Skeletal muscle cell (primary cell): ENCODE measurements at places on chromosomes 1 and 21.

DNA sequence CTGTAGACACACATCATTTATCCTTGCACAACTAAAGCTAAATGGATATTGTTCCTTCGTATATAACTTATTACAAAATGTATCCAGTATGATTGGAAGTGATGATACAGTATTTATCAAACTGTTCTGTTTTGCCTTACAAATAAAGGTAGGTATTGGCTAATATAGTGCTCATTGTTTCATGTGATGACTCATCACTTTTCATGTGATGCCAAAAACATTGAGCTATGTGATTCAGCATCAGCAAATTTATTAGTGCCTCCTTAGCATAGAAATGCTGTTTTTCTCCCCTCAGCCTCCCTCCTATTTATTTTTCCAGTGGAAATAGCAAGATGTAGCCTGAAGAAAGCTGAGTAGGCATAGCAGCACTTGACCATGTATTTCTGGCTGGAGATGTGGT, 228.6 kb upstream of the LYPLAL1 start:
- DNase-seq = peak; percentile 45

DNA sequence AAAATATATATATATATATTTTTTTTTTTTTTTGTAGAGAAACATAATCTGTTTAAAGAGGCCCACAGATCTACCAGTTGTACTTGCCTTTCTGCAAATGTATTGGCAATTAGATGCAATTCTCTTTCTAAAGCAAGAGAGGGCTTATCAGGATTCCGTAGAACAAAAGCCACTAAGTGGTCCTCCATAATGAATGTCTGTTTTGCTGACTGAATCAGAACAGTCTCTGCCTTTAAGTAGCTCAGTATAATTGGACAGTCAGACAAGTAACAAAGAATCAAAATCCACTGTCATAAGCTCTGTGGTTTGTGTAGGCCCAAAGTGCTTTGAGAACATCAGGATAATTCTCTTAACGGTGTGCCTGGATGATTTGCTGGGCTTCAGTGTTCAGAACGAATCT, 17.3 kb downstream of the SARS1 start:
- no peak for DNase-seq

DNA sequence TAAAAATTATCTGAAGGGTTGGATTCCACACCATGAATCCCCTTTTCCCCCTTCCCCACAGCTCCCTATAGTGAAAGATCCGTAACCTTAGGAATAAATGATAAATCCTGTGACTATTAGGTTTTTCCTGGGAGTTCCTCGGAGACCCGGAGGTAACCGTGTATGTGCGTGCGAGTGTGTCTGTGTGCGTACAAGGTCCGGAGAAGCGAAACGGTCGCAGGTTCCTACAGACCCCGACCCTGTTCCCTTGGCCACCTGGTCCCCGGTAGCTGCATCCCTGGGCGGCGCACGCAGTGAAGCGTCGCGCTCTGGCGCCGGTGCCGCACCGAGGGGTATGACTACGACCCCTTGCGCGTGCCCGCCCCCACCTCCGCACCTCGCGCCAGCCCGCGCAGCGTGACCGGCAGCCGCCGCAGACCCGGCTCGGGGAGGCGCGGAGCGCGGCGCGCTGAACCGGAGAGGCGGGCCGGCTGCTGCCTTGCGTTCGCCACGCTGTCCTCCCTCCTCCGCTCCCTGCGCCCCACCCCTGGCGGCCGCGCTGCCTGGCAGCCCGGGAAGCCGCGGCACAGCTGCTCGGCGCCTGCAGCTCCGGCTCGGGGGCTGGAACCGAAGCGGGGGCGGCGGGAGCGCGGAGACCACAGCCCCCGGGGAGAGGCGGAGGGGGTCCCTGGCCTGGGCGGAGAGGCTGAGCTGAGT, at the start of gene AK5:
TSS of gene AK5 (plus strand) at position 529 of the 696 bp plus-strand sequence. CDS start 295 bp downstream, outside the sequence.
- no peak for DNase-seq

- DNase-seq = no peak
Measured at GRCh38 chr1:220803401-220804201, 16.9 kb downstream of the MTARC1 start.

DNA sequence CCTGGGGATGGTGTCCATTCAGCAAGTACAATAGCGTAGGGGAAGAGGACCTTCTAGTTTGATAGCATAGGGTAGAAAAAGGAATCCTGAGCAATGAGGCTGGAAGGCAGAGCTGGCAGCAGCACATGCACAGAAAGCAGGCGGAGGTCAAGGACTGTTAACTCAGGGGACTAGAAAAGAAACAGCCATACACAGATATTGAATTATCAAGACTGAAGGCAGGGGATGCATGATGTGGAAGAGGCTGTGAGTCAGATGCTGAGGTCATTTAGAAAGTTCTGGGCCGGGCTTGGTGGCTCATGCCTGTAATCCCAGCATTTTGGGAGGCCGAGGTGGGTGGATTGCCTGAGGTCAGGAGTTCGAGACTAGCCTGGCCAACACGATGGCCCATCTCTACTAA, 65.6 kb downstream of the OPTC start:
- peak; percentile 60 for DNase-seq

- DNase-seq = no peak
Measured at GRCh38 chr1:228794173-228794572, 58.9 kb downstream of the RHOU start.

GRCh38 chr1:232319072-232319471, 310.9 kb downstream of the SIPA1L2 start:
- DNase-seq = no peak

GRCh38 chr1:1360506-1361169, 2.3 kb upstream of the MXRA8 start:
- peak; percentile 68 for DNase-seq

- no peak for DNase-seq
Measured at GRCh38 chr1:196152975-196153374, 455.3 kb downstream of the KCNT2 start.

DNA sequence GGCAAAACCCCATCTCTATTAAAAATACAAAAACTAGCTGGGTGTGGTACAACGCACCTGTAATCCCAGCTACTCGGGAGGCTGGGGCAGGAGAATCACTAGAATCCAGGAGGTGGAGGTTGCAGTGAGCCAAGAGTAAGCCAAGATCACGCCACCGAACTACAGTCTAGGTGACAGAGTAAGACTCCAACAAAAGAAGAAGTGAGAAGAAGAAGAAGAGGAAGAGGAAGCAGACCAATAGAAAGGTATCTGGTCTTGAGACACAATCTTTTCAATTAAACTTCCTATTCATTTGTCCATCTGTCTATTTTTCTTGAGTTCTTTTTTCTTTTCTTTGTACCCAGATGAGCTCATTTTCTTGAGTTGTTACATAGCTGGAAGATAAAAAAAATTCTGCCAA, 55.7 kb upstream of the ACADM start:
- DNase-seq = no peak

GRCh38 chr1:172951730-172952365, 98.9 kb downstream of the TNFSF18 start:
- DNase-seq = peak; percentile 59

DNA sequence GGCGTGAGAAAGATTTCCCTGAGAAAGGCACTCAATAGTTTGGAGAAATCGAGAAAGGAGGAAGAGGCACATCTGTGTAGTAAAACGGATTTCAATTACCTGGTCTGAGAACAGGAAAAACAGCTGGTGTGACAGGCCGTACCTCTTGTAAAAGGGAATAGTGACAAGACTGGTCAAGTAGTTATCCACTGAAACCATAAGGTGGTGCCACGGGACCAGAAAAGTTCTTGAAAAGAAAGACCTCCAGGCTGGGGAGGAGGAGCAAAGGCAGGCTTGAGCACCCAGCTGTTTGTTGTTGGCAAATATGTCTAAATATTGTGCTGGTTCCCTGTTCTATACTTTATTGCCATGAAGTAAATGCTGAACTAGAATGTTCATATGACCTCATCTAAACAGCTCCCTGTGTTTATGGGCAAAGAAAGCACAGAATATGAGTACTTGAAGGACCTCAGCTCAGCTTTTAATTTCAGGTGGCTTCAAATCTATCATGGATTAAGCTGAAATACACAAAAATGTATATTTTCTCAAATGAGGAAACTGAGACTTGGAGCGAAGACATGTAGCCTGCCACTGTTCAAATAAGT, 4.0 kb downstream of the HAO2 start:
- DNase-seq = no peak

DNA sequence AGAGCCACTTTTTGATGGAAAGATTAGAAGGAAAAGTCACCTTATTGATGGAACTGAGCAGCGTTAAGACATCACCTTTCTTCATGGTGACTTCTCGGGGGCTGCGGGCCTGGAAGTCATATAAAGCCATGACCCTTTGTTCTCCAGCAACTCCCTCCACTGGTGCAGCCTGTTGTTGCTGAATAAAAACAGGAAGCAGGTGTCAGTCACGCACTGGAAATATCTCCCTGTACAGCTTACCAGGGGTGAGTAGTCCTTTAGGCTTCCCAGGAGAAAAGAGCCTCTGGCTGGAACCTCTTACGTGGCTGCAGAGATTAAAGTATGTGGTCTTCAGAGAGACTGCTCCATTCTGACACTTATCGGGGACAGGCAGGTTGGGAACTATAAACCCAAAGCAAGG, 31.9 kb downstream of the SPTA1 start:
- DNase-seq = no peak

- no peak for DNase-seq
Measured at GRCh38 chr1:204431310-204432184, 19.9 kb upstream of the PPP1R15B start.

GRCh38 chr1:179589509-179589908, 2.1 kb upstream of the TDRD5 start:
- DNase-seq = no peak

DNA sequence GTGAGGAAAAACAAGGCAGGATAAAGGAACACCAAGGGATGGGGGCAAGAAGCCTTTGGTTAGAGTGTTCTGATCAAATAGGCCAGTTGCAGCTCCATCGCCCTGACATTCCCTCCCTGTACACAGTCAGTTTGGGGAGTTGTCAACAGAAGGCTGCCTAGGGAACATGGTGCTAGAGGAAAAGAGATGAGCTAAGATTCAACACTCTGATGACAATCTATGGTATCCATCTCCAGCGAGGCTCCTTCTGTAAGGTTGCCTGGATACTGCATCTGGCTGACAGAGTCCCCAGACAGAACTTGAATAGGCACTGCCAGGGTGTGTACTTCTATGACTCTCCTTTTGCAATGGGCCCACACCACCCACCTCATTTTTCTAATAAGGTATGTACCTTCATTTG, 11.2 kb upstream of the SLAMF9 start:
- DNase-seq = no peak

DNA sequence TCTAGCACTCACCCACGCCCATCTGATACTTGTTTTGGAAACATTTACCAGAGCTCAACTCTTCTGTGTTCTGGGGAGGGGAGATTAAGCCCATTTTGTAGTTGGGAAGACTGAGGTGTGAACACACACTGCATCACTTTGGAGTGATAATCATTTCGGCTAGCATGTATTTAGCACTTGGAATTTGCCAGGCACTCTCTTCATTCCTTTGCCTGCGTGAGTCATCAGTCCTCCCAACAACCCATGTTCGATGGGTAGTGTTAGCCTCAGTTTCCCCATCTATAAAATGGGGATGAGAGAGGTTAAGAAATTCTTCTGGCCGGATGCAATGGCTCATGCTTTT, 182.8 kb upstream of the TMEM51 start:
- no peak for DNase-seq

DNA sequence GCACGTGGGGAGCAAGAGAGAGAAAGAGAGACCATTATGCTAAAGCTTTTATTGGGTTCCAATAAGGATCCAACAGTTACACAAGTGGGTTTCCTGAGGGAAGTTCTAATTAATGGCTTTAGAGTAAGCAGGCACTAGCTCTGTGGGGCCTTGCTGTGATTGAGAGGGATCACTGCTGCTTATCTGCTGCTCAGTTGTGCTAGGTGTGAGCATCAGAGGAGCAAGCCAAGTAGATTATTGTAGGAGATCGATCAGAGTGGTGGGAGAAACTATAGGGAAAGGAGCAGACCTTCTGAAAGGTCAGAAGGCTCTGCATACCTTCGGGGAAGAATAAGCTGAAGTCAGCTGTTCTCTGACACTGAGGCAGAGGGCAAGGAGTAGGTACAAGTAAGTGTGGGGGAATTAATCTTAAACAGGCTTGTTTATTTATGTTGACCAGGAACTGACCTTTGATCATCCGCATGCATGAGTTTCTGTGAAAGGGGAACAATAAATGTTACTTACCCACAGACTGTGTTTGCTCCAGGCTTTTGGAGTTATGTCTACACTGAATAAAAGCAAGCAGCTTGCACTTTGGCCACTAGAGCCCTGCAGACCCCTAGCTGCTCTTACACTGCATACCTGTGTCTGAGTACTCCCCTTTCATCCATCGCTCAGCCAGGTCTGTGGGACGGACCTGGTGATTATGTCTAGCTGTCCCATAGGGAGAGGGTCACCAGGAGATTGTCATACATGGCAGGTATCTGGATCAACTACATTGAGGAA, 89.7 kb downstream of the TNNI3K start:
- no peak for DNase-seq

GRCh38 chr1:221334062-221334461, 407.8 kb downstream of the DUSP10 start:
- DNase-seq = no peak

- DNase-seq = no peak
Measured at GRCh38 chr1:161502641-161503393, 2.4 kb upstream of the FCGR2A start.

GRCh38 chr1:3054474-3054873, 14.5 kb upstream of the PRDM16 start:
- DNase-seq = no peak

DNA sequence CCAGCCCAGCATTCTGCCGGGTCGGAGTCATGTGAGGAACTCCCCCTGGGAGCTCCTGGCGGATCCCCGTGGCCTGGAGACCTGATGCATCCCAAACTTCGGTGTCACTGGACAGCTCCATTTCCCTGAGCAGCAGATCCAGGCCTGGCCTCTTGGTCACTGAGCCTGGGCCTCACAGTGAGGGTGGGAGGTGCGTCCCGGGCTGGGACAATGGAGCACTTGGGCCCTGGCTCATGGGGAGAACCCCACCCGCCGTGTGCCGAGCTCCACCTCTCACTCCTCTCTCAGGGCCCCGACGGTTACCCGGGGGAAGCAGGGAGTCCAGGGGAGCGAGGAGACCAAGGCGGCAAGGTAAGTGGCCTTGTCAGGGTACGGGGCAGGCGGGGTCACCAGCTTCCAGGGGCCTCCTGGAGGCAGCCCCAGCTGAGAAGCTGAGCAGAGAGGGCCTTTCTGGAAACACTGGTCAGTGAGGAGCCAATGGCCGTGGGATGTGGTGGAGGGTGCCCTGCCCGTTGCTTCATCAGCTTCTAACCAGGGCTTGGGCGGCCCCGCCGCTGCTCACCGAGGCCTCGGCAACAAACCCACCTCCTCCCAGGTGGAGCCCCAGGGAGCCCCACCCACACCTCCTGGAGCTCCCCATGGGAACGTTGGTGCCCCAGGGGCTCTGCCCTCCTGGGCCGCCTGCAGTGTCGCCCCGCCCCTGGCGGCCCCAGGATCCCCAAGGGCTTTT, 19.8 kb downstream of the COL6A2 start:
- no peak for DNase-seq

DNA sequence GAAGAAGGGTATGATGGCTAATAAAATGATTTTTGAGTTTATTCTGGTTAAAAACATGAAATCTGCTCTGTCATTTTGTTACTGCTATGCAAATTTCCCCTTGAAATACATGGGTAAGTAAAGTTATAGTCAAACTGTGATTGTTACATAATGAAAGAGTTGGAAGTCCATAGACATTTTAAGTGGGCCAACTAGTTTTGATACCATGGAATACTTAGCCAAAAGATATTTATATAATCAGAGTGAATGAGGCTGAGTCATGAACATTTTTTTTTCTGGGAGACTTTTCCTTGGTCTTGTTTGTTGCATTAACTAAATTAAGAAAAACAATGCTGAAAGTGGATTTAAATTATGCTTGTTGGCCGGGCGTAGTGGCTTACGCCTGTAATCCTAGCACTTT, 58.2 kb upstream of the MPC2 start:
- no peak for DNase-seq

GRCh38 chr21:41511858-41512257, 3.9 kb upstream of the TMPRSS2 start:
- no peak for DNase-seq
